ENCODE measurements at places on chromosomes 16 and 17.

- DNase-seq, result no peak
Observed at GRCh38 chr16:1929105-1929504, 10.9 kb upstream of the HS3ST6 start.

DNA sequence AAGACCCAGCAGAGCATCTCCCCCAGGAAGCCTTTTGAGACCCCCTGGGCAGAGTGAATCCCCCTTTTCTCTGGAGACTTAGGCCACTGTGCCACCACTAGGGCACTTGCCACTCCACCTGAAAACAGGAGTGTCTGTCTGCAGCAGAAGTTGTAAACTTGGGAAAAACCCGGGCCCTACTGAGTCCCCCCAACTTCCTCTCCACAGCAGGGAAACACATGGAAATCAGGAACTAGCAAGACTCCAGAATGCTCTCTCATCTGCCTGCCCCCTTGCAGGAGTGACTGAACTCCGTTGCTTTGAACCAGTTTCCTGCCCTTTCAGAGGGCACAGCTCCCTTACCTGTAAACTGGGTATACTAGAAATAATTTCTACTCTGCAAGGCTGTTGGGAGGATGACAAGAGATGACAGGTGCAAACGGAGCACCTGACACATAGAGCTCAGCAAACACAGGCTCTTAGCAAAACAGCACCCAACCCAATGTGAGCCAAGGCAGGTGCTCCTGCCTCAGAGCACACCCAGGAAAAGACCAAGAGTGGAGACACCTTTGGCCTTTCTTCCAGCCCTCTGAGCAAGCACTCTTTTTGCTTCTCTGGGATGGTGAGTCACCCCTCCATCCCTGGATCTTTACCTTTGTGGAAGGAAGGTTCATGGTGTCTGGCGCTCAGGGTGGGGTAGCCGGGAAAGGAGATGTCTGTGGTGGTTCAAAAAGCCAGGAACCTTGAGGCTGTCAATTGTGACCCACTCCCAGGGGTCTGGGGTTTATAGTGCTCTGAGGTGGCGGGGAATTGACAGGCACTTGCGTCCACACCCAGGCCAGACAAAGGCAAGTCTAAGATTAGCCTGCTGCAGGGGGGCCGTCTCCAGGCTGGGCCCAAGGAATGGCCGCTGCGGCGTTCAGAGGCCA lies at the start of gene HCRT:
HCRT (minus strand) TSS at position 740 of the 908 bp plus-strand sequence; CDS start at position 653, 87 bp downstream.
- no peak for DNase-seq

DNA sequence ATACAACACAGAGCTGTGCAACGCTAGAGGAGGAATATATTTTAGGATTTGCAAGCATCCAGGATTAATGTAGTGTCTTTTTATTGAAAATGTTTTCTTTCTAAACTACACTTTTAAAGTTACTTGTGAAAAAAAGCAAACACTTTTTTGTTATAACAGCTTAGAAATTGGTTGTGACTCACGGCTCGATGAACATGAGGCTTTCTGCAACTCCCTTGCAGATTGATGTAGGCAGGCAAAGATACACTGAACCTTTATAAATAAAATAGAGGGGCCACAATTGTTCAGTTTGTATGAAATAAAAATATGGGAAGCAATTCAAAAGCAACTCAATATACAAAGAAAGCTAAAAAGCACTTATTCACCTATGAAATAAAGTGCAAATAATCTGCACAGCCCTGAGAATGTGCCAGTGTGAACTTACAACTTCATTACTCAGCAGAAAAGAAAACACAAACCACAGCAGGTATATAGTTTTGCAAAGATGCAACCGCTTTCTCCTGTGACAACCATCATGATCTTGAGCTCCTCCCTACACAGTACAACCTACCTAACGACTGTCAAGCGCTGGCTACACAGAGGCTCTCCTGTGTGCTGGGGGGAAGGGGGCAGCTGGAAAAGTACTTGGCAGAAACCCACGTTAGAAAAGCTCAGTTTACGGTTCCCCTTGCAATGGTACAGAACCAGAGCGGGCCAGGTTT lies 948 bp downstream of the LUC7L start:
- DNase-seq, result no peak

DNA sequence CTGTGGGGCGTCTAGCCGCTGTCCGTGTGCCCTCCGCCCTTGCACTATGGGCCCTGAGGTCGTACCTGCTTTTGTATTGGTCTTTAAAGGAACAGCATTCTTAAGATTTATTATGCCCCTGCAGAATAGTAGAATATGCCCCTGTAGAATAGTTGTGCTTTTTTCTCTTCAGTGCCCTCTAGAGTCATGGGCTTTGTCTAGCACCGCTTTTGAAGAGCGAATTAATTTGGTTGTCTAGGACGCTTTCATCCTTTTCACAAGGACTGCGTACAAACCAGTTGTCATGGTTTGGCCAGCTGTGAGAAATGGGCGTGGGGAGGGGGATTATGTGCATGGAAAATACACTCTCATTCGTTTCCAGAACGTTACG lies 621 bp downstream of the CEP95 start:
- DNase-seq, result no peak

GRCh38 chr17:79174193-79174765 lies 99.7 kb downstream of the ENGASE start:
- DNase-seq, result no peak

DNA sequence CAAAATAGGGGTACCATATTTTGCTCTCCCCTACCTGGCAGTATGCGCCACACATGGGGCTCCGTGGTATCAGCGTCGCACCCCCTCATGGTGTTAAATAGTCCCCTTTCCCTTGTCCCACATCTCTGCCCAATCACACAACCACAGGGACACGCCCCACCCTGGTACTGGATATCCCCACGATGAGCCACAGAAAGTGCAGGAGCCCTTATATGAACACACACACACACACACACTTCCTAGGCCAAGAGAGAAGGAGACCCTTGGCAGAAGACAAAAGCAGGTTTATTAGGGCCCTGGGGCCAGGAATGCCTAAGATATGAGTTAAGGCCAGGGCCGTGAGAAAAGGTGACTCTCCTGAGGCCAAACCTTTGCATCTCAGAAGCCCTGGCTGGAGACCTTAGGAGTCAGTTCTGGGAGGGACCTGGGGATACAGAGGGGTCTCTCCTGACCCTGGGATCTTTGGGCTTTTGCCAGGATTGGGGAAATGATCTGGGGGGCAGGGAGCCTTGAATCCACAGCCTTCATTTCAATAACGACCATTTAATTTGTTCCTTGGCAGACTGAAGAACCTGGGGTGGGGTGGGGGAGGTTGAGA lies 11.6 kb downstream of the COPZ2 start:
- no peak for DNase-seq

DNA sequence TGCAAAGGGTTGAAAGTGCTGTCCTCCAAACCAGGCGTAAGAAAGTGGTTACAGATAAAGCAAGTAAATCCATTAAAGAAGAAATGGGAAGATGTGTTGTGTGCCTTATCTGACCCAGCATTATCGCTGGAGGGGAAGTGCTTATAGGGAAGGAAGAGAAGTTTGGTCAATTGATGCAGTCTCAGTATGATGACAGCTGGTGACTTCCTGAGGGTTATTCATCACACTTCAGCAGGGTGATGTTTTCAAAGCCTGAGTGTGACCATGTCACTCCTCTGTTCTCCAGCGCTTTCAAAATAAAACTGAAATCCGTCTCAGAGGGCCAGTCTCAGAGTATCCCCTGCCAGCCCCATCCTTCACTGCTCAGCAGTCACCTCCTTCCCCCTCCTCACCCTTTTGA lies 505.4 kb upstream of the RBFOX1 start:
- DNase-seq, result no peak

GRCh38 chr16:30340621-30341020 lies 14.5 kb downstream of the CD2BP2 start:
- DNase-seq, result no peak

- DNase-seq, result no peak
Observed at GRCh38 chr17:38350035-38350434, 1.6 kb upstream of the SOCS7 start.

DNA sequence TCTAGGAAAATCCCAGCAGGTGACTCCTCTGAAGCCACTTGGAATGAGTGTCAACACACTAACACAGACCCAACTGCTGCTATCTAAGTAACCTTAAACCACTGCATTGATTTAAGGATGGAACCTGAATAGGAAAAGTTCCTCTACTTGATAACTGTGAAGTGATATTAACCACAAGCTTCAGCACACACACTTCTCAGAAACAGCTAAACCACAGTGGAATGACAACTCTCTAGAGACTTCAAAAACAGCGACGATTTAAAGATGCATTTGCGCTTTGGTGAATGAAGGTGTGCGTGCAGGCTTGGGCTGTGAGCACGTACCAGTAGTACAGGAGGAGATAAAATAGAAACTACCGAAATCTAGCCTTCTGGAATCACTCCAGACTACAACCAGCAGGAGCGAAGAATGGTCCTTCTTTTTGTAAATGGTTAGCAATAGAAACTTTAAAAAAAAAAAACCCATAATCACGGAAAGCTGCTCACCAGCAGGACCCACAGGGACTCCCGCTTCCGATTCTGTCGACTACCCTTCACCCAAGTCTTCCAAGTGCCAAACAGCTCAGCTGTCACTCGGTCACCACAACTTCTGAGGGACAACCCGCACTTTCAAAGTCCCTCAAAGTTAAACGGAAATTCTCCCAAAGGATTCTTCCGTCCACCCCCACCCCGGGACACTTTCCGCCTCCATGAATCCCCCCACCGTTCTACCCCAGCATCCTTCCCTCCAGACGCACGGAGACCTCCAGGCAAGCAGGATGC lies 137.7 kb upstream of the CORO6 start:
- no peak for DNase-seq

- DNase-seq, result no peak
Observed at GRCh38 chr16:23842137-23842600, 6.4 kb downstream of the PRKCB start.

GRCh38 chr17:60506312-60506711 lies 19.7 kb downstream of the APPBP2 start:
- no peak for DNase-seq
